Hindlimb muscle (tissue), 1 donor: ENCODE measurements at places on chromosomes 3 and 15.

DNA sequence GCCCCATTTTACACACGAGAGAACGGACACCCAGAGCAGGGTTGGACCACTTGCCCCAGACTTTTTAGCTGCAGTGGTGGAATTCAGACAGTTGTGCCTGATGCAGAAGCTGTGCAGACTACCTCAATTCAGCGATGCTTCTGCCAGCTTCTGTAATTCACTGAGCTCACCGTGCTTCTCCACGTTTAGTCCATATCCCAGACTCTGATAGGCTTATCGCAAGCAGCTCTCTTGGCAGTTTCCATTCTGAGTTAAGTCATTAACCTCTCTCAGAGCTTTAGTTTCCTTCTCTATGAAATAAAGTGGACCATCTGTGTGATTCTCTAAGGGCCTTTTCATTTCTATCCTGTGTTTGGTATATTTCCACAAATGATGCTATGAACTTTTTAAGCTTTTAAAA lies 37.1 kb downstream of the ABHD17C start:
- no peak for DNase-seq

- no peak for DNase-seq
These were observed 28.0 kb downstream of the SPATA12 start for GRCh38 chr3:57088503-57088902.

GRCh38 chr15:43314171-43314570 lies 16.2 kb downstream of the LCMT2 start:
- DNase-seq: no peak

- no peak for DNase-seq
These were observed 861.6 kb upstream of the DPPA4 start for GRCh38 chr3:110198717-110199587.

GRCh38 chr3:151673974-151674373 lies 59.8 kb upstream of the AADACL2 start:
- no peak for DNase-seq

DNA sequence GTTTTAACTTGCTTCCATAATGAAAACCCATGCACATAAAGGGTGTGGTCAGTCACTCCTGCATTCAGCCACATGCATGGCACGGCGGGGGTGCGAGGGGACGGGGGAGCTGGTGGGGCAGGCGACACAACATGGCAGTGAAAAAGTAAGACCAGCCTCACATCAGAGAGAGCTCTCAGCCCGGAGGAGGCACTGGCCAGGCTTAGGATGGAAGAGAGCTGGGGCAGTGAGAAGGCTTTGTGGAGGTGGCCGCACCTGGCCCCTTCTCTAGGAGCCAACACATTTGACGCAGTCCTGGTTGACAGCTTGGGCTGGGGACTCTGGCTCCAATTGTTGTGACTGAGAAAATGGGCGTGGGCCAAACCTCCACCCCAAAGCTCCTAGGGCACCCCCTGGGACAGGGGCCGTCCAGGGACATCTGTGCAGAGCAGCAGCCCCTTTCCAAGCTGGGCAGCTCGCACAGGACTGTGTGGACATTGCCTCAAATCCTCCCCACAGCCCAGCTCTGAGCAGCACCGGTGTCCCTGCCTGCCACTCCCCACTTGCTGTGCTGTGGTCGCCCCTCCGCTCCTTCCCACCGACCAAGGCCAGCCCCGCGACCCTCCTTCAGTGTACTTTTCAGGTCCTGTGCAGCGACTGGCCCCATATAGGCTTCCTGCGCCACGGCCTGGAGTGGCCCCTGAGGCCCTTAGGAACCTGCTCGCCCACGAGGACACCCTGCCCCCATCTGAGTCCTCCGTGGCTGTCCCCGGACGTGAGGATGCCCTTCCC lies 126.0 kb upstream of the IQSEC1 start:
- DNase-seq: no peak

GRCh38 chr3:45644063-45644790 lies 45.0 kb upstream of the SACM1L start:
- DNase-seq: no peak

DNA sequence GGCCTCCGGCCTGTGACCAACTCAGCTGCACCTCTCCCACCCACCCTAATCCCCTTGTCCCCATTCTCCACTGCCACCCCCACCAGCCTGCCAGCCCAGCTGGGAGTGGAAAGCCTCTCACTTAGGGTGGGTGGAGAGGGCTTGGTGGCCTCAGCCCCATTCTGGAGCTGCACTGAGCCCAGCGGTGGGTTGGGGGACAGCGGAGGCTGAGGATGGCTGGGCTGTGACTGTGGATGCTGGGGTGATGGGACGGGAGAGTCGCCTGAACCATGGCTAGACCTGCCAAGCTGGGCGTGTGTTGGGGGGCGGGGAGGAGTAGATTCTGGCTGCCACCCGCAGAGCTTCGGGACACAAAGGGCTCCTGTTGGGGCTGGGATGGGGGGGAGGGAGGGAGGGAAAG lies 1.8 kb downstream of the CLCN2 start:
- no peak for DNase-seq

- DNase-seq: peak; percentile 50
These were observed 103.9 kb downstream of the FBN1 start for GRCh38 chr15:48541341-48542278.

DNA sequence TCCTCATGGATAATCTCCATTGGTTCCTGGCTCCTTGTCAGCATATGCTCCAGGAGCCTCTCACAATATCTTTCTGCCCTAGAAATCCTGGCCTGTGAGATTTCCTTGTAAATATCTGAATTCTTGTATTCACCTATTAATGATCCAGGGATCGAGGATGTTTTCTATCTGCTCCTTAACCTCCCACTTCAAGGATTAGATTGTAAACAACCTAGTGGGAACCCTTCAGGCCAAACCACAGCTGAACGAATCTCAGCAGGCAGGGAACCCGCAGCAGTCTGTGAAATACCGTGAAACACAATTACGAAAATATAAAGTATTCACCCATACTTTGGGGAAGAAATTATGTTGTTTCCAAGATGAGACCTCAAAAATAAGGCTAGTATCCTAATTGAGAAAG lies 215.9 kb downstream of the TIGIT start:
- no peak for DNase-seq

- DNase-seq: no peak
These were observed 453.4 kb upstream of the ROBO2 start for GRCh38 chr3:76586471-76586870.

GRCh38 chr3:38136393-38136776 lies 542 bp downstream of the ACAA1 start:
- peak; percentile 15 for DNase-seq

- peak; percentile 73 for DNase-seq
These were observed 193.3 kb downstream of the FNDC3B start for GRCh38 chr3:172232579-172233212.

DNA sequence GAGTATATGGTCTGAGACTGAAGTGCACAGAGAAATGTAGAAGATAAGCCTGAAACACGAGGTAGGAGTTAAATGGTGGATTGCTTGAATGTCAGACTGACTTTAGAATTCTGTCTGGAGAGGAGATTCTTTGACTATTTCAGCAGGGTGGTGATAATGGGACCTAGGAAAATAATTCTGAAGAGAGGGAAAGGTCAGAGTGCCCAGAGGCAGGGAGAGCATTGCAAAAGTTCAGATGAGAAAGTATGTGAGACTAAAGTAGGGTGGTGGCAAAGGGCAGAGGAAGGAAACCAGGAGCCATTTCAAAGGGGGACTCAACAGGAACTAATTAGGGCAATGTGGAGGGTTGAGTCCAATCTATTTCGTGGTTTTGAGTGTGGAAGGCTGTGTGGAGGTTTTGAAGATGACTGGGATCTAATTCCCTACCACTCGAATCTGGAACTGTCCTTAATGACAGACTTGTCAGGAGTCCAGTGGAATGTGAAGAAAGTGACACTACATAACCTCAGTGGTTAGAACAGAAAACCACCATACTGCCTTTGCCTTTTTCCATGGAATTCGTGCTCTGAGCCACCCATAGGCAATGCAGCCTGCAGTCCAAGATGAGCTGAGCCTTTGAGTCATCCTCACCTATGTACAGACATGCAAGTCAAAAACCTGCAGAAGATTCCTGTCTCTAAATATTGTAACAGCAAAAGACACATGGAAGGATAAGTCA lies 16.1 kb downstream of the CPOX start:
- DNase-seq: no peak

DNA sequence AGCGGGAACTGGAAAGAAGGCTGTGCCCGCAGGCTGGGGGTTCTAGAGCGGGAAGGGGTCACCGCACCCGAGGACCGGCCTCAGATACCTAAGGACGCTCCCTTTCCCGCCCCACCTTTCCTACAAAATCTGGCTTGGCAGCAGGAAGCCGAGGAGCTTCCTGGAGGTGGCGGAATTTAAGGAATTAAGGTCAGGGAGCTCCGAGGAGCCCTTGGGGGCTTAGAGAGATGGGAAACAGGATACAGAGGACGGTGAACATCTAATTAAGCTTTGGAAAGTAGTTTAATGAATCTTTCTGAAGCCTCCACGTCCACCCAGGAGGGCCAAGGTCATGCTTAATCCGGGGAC lies 507 bp upstream of the AP3B2 start:
- no peak for DNase-seq

GRCh38 chr3:178480274-178480673 lies 56.0 kb upstream of the KCNMB2 start:
- DNase-seq: no peak

DNA sequence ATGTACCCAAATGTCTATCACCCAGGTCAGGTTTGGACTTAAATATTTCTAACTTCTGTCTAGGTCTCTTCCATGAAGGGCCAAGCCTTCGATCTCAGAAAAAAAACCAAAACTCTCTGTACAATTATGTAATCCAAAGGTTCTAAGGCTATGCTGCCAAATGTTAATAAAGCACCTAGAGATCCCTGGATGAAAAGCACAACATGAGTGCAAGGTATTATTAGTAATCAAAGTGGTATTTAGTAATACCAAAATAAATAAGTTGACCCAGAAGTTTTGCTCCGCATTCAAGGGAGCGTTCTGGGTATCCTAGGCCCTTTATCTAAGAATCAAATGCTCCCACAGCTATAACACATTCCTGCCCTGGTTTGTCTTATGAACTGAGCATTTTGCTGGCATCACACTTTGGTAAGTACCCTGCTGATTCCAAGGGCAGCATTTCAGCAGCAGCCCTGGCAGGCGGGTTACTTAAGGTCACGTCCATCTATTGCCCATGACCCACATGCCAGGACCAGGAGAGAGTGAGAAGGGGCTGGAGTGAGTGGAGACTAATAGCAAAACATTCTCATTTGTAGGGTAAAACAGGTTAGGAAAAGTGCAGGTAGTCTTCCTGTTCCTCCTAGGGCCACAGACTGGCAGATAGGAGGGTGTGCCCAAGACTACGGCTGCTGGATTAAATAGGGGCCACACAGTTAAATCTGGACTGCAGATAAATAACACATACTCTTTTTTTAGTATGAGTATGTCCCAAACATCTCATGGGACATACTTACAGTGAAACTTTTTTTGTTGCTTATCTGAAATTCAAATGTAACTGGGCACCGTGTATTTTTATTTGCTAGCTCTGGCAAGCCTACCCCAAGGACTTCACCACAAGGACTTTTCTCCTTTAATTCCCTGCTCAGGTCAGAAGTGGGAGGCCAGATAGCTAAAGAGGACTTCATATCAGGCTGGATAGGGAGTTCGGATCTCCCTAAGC lies 76.0 kb upstream of the SNRK start:
- DNase-seq: no peak

DNA sequence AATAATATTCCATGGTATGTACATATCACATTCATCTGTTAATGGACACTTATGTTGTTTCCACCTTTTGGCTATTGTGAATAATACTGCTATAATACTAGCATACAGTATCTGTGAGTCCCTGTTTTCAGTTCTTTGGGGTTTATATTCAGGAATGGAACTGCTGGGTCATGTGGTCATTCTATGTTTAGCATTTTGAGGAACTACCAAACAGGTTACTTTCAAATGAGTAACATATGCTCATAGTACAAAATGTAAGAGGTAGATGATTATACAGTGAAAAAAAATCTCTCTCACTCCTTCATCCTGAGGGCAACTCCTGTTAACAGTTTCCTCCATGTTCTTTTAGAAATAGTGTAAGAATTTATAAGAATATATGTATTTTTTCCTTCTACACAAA lies 162.2 kb downstream of the PLD1 start:
- no peak for DNase-seq

- no peak for DNase-seq
These were observed 334.0 kb upstream of the KCNMB2 start for GRCh38 chr3:178202194-178202593.

DNA sequence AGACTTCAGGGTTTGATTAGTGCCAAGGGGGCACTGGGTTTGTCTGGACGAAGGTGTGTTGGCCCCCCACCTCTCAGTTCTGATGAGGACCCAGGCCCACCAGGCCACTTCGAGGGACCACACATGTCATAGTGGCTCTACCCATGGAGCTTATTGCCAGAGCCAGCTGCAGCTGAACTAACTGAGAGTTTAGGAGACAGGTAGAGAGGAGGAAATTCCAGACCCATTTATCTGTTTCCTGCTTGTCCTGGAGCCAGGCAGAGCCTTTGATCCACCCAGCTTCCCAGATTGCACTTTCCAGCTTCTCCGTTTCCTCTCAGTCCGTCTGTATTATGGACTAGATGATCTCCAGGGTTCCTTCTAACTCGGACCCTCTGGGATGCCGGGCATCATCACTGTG lies 20.9 kb downstream of the SLC24A1 start:
- DNase-seq: no peak

DNA sequence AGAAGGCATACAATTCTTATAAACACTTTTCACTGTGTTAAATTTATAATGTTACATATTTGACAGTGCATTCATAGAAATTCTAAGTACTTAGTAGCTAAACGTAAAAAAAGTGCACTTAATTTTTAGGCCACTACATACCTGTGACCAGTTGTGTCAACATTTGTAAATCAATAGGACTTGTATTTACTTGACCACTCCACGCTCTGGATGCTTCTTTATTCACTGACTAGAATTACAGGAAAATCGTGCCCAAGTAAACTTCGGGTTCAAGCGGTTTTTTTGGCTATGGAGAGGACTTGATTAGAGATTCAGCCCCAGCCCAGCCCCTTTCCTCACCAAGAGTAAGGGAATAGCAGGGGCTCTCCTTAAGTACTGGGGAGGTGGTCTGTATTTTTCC lies 21.8 kb downstream of the WDR53 start:
- DNase-seq: no peak

- no peak for DNase-seq
These were observed 18.1 kb downstream of the PLXNB1 start for GRCh38 chr3:48411606-48412374.

GRCh38 chr15:32790352-32790999 lies 72.7 kb downstream of the GREM1 start:
- DNase-seq: no peak

GRCh38 chr15:56906766-56907165 lies 11.7 kb upstream of the TCF12 start:
- DNase-seq: no peak

DNA sequence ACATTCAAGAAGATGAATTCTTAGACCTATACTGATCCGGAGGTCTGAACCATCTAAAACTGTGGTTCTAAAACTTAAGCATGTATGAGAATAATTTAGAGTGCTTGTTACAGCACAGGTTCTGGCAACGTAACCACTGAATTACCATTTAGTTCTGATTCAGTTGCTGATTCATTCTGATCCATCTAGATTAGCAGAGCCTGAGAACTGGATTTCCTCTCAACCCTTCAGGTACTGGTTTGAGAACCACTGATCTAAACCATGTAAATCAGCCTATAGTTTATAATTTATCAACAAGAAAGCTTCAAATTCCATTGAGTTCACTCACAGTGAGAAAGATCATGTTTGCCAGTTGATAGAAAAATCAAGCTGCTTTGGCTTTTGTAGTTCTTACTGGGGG lies 1001.1 kb upstream of the EPHA6 start:
- DNase-seq: no peak

- DNase-seq: no peak
These were observed 2.1 kb upstream of the ANP32A start for GRCh38 chr15:68822818-68823217.
